ENCODE measurements at places on chromosomes 1 and 21.

GRCh38 chr1:50415235-50416149 is 7.8 kb downstream of the DMRTA2 start:
- DNase-seq, result peak; percentile 66

DNA sequence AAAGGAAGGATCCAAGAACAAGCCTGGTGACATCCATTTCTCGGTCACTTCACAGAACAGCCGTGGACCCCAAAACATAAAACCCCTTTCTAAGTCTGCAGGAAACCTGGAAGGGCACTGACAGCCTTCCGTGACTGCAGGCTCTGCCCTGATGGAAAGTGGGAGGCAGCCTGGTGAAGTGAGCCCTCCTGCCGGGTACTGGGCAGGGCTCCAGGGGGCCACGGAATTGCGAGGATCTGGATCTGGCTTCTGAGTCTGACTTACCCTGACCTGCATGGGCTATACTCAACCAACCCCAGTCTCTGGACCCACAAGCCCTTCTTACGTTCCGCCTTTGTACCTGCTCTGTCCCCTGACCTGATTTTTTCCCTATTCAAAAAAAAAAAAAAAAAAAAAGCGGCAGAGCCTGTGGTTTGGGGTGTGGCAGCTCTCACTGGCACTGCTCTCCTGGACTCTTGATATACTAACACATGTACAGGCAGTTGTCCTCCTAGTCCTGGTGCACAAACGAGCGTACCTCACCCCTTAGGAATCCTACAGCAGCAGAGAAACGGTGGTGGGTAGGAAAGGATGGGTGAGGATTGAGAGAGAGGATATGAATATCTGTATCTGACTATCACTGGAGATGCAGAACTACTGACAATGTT is 82.9 kb downstream of the BEND5 start:
- no peak for DNase-seq

GRCh38 chr1:236142253-236143103 is at the start of gene GPR137B:
GPR137B (plus strand) TSS chr1:236142539; CDS start chr1:236142623, 84 bp downstream.
- DNase-seq, result no peak

DNA sequence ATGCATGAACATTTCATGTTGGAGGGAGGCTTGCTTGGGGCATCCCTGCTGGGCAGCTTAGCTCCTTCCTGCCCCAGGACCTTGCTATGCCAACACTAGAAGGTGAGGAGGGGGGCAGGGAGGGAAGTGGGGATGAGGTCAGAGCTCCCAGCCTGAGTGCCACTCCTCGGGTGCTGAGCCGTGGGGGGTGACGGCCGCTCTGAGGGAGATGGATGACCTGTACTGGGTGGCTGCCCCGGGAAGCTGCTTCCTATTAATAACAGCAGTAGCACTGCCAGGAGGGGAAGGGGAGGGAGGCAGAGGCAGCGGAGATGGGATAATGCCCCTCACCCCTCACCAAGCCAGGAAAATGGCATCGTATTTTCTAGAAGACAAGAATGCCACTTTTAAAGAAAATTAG is 60.6 kb downstream of the UBIAD1 start:
- no peak for DNase-seq

GRCh38 chr1:38153066-38153777 is 106.6 kb upstream of the POU3F1 start:
- DNase-seq, result no peak

DNA sequence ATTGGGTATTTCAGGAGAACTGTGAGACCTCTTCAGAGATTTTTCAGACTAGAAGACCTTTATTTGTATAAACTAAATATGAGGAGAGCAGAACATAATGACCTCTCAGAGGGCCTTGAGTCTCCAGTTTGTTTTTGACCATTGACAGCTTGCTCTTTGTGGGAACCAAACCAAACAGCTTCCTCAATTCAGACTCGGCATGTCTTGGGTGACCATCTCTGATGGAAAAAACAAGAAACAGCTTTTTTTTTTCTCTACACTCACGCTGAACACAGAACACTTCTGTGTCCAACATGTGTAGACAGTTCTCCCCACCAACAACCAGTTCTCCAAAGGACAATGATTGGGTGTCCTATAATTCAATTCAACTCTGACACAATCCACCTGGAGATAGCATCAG is 11.5 kb downstream of the ATP1A4 start:
- no peak for DNase-seq

DNA sequence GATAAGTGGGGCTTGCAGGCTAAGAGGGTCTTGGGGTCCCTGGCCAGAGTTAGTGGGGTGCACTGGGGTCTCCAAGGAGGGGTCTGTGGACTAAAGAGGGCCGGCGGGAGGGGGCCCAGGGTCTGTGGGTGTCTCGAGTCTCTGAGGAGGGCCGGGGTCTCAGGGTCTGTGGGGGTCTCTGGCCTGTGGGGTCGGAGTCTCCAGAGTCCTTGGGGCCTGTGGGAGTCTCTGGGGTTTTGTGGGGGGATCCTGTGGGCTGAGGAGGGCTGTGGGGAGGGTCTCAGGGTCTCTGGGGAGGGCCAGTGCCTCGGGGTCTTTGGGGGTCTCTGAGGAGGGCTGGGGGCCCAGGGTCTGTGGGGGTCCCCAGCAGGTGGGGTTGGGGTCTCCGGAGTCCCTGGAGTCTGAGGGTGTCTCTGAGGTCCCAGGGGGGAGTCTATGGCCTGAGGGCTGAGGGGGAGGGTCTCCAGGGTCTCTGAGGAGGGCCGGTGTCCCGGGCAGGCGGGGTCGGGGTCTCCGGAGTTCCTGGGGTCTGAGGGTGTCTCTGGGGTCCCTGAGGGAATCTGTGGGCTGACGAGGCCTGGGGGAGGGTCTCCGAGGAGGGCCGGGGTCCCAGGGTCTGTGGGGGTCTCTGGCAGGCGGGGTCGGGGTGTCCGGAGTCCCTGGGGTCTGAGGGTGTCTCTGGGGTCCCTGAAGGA is 628 bp upstream of the PLEKHM2 start:
- DNase-seq, result no peak

GRCh38 chr1:116308276-116308675 is 64.8 kb upstream of the ATP1A1 start:
- no peak for DNase-seq

DNA sequence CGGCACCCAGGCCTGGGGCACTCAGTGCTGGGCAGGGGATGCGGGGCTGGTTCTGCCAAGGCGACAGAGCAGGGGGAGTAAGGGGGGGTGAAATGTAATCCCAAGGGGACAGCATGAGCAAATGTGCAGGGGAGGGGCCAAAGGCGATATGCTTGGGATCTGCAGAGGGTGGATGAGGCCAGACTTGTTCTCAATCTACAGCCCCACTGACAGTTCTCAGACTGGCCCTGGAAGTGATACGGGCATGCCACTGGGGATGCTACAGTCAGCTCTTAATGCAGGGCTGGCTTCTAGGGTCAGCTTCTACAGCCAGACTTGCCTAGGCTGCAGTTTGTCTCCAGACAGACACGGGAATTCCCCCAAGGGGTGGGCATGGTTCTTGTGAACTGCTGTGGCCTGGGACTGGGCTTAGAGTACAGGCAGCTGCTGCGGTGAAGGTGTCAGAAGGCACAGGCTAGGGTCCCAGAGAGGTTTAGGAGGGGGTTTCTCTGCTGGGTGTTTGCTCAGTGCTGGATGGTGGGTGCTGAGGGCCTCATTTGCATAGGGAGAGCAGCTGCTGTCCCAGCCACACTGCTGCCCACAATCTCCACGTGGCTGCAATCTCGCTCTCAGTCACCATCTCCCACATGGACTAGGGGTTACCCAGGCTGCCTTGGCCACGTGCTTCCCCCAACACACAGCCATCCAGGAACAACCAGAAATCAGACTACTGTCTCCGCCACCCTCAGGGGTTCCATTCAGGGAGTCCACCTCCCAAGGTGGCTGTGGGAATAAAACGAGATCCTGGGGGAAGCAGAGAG is 190.1 kb downstream of the HIVEP3 start:
- DNase-seq, result no peak

DNA sequence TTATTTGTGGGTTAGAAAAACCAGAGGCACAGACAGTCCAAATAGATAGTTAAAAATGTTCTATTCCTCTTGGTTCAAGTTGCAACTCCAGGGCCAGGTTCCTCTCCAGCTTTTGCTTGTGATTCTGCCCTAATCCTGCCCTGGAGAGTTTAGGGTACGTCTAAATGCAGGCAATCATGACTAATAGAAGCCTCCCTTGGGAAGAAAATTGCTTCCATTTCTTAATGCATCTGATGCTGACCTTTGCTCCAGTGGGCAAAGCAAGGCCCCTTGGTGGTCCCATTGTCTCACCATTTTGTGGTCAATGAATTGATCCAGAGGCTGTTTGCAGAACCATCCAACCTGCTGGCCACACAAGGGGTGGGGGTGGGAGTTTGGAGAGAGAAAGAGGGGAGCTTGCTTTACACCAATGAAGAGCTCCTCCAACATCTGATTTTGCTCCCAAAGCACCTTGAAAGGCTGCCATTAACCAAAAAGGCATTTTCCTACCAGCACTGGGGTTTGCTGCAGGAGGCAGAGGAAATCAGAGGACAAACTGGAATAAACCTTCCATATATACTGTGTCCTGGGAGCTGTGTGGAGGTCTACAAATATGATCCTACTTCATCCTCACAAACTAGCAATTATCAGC is 31.3 kb downstream of the C8B start:
- no peak for DNase-seq

DNA sequence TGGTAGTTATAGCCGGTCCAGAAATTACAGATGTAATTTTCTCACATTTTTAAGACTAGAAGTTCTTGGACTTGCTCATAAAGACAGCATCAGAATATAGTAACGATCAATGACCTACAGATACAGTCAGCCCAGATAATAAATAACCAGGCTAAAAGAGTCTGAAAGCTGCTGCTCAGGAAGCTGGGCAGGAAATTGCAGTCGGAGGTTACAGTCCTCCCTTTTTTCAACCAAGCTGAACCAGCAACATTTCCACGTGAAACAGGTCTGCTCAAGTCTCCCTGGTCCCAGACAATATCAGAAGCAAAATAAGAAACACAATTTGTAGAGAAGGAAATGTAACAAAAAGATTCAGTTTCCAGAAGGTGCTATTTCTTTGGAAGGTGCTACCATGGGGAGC is 457.4 kb downstream of the SIPA1L2 start:
- DNase-seq, result no peak

DNA sequence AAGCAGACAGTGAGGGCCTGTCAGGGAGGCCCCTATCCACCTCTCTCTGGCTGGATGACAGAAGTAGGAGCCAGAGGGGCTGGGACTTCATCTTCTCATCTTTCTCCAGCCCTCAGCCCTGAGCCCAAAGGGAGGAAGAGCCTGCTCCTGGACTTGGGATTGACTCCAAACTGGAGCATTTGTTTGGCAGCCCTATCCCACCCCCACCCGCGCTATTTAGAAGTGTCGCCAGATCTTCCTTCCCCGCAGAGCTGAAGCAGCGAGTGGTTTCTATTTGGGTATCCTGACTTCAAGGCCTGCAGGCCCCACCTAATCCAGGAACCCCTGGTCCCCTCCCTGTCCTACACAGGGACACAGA is 9.6 kb downstream of the NES start:
- no peak for DNase-seq

DNA sequence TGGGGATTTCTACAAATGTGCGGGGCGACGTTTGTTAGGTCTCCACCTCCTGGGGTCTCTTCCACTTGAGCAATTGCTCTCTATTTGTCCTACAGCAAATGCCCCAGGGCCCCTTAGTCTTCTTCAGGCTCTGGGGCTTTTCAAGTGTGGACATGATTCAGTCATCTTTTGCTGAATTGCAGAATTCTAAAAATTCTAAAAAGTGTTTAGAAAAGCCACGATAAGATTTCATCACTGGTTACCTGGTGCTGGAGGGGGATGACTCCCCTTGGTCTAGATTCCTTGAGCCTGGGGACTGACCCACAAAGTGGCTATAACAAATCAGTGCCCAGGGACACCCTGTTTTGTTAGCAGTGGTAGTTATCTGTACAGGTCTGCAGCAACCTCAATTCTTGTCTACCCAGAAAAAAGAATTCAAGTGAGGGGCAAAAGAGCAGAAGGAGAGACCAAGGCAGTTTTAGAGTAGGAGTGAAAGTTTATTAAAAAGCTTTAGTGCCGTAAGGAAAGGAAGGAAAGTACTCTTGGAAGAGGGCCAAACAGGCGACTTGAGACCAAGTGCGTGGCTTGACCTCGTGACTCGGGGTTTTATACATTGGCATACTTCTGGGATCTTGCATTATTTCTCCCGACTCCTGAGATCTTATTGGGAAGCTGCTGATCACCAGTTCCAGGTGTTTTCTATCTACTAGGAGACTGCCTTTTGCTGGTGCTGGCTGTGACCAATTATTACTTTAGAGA is 25.2 kb downstream of the PROK1 start:
- no peak for DNase-seq

DNA sequence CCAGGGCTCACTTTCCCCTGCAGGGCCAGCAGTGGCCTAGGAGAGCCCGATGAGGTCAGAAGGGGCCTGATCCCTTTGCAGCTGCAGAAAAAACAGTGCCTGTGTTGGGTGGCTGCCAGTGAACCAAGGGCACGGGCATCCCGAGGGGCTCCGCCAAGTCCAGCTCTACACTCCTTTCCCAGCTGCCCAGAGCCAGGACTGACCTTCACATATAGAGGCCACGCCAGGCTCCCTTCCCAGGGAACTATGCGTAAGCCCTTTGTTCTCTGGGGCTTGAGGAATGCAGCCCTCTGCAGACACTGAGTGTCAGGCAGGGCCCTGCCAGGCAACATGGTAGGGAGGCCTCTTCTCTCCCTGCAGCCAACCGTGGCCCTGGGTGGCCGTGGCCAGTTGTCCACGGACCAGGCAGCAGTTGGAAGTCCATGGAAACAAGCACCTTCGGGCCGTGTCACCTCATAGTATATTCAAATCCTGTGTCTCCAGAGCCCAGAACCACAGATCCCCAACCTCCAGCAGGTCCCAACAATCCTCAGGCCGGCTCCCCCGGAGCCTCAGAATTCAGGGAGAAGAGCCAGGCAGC is 194.0 kb downstream of the NPHP4 start:
- DNase-seq, result no peak

GRCh38 chr1:87176087-87176486 is 152.6 kb upstream of the LMO4 start:
- DNase-seq, result no peak

- no peak for DNase-seq
Observed at GRCh38 chr1:57506941-57507340, 83.1 kb upstream of the DAB1 start.

- DNase-seq, result no peak
Observed at GRCh38 chr1:241459186-241459802, 60.3 kb downstream of the FH start.

- DNase-seq, result no peak
Observed at GRCh38 chr1:218207194-218207593, 77.9 kb upstream of the RRP15 start.

DNA sequence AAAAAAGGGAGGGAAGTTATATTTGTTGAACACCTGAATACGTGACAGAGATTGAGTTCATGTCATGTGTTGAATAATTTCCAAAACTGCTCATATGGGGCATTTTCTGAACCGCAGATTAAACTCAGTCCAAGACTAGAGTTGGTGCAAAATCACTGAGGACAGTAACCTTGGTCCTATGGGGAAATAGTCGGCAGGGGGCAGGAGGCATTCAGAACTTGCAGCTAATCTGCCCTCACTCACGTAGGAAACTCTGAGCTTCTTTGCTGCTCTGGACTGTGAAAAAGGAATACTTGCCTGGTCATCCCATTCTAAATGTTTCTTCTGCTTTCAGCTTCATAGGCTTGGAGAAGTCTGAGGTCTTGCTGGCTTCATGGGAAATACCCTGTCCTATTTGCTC is 228.3 kb upstream of the ZP4 start:
- no peak for DNase-seq
